ENCODE measurements at places on chromosomes 1 and 21.

DNA sequence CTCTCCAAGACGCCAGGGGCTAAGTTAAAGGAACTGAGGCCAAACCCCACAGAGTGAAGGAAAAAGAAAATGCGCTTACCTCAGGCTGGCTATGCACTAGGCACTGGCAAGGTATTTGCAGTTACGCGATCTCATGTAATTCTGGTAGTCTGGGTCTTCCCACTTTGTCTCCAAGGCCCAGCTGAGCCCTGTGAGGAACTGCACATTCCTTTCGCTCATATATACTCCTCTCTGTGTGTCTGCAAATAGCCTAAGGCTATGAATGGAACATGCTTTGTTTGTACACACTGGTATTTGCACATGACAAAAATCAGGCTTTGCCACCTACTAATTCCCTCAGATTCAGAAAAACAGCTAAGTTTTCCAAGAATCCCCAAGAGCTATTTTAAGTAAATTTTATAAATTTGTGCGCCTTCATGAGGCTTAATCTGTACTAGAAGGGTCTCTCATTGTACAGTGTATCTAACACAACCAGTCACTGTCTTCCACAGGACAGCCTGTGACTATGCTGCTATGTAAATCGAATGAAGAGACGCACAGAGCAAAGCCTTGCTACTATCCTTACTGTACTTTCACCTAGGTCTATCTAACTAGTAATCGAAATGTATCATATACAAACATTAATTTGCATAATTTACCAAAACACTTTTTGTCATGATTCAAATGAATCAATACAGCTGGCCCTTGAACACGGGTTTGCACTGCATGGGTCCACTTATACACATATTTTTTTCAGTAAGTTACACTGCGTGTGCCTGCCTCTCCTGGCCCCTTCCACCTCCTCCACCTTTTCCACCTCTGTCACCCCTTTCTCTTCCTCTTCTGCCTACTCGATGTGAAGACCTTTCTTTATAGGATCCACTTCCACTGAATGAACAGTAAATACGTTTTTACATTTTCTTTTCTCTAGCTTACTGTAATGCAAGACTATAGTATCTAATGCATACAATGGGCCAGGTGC is 87.0 kb downstream of the SIPA1L2 start:
- no peak for DNase-seq

DNA sequence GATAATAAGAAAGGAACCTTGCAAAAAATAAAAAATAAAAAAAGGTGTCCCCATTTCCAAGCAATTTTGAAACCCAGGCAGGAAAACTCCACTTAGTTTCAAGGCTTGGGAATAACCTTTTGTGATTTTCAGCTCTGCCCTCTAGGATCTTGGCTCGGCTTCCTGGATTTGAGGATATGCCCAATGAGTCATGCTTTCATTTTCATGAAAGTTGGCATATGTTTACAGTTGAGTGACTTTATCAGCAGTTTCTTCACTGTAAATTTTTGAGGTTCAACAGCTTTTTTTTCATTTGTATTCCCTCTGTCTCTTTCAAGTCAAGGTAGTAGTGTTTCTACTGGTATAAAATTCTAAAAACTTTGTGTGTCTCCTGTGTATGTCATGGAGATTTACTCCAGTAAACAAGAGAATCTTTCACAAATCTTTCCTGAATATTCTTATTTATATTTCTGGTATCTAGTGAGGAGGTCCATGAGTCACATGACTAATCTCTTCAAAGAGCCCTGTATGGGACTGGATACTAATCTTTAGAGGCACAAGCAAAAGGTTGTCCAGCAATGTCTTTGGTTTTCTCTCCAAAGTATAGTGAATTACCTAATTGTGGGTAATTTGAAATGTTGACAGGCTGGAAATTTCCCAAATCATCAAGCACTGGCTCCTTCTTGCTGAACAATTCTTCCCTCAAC is 335.3 kb downstream of the BRINP2 start:
- no peak for DNase-seq

- no peak for DNase-seq
These were observed 11.4 kb downstream of the FAM89A start for GRCh38 chr1:231028682-231029081.

DNA sequence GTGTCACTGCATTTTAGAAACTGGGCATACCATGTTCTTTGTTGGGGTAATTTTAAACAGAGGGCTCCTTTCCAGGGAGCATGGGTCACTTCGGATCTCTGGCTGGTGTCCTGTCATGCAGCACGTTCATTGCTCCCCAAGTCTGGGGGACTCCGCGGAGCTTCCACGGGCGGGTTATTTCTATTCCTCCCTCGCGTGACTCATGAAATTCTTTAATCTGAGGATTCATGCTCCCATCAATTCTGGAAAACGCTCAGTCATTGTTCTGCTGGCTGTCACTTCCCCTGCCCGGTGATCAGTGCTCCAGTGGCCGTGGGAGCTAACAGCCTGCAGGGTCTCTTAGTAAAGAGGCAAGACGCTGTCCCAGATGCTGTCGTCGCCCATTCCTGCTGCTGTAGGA is 28.1 kb downstream of the CFAP74 start:
- no peak for DNase-seq

- no peak for DNase-seq
These were observed 1.2 kb upstream of the KCNE1 start for GRCh38 chr21:34513129-34513675.

DNA sequence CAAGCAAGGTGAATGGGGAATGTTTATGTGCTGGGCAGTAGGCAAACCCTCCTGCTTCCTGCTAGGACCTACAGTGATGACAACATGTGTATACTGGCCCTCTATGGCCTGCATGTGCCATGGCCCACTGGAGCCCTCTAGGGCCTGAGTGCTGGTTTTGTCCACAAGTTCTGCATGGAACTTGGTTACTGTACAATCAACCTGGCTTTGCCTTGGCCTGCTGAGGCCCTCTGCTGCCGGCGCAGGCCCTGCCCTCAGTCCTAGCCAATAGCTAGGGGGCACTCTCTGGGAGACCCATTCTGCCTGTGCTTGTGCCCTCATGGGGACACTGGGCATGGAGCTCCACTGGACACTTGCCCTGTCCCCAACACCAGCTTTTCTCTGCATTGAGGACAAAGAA is 138.6 kb upstream of the NGF start:
- no peak for DNase-seq

- no peak for DNase-seq
These were observed 179.3 kb downstream of the CACNA1E start for GRCh38 chr1:181662606-181663005.

DNA sequence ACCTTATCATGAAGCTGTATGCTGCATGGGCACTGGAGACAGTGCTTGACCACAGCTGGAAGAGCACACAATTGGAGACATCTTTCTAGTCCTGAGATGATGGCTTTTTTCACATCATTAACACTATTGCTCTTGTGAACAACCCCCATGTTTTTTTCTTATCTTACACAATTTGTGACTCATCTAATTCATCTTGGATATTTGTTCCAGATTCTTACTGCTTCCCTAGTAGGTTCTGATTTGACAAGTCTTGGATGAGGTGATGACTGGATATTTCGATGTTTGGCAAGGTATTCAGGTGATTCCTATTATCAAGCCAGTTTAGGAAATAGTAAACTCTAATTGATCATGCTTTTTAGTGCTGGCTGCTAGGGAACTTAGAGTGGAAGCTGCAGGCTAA is 23.7 kb downstream of the HLX start:
- DNase-seq, result no peak
